AML-193 (cell line): ENCODE measurements at places on chromosomes 6 and 20.

- no peak for DNase-seq
These were observed 19.5 kb downstream of the TFEB start for GRCh38 chr6:41715795-41716515.

- no peak for DNase-seq
These were observed 135.8 kb upstream of the MAP3K7 start for GRCh38 chr6:90722648-90723047.

DNA sequence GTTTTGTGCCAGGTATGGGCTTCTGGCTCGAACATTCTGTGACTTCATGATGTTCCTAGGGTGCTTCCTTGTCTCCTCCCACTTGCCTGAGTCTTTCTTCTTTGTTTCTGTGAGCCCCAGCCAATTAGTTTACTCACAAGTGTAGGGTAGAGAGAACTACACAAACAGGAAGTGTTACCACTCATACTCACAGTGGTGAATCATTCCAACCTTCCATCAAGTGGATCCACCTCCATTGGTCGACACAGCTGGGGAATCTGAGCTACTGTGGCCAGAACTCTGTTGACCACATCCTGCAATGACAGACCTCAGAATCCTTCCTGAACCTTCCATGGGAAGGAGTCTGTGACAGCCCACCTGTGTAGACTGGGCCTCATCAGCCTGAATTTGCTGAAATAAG, 76.8 kb downstream of the UNC5CL start:
- DNase-seq = no peak

DNA sequence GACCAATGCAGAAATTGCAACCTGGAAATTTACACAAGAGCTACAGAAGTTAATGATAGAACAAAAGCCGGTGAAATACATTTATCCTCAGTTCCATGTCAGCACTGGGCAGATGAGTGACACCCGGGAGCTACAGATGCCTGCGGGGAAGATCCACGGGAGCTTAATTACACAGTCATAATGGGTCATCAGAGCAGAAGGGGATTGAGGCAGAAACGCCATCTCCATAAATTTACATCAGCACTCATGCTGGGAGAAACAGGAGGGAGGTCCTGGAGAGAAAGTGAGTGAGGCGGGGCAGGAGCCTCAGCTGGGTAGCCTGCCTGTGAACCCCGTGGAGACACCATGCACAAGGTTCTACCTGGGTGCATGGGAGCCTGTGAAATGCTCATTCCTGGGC, 37.6 kb upstream of the CST7 start:
- no peak for DNase-seq

- no peak for DNase-seq
These were observed 31.4 kb upstream of the CEP162 start for GRCh38 chr6:84258866-84259265.

- DNase-seq = no peak
These were observed 23.0 kb downstream of the OPN5 start for GRCh38 chr6:47804821-47805220.

- peak; percentile 84 for DNase-seq
These were observed 637 bp downstream of the MYLK4 start for GRCh38 chr6:2749969-2750600.

- peak; percentile 10 for DNase-seq
These were observed 25.1 kb downstream of the FKBP1C start for GRCh38 chr6:63236398-63236817.

- DNase-seq = no peak
These were observed 1229.5 kb upstream of the MAP3K7 start for GRCh38 chr6:91816335-91816734.

GRCh38 chr6:31627690-31628287, 7.3 kb downstream of the PRRC2A start:
- DNase-seq = no peak

DNA sequence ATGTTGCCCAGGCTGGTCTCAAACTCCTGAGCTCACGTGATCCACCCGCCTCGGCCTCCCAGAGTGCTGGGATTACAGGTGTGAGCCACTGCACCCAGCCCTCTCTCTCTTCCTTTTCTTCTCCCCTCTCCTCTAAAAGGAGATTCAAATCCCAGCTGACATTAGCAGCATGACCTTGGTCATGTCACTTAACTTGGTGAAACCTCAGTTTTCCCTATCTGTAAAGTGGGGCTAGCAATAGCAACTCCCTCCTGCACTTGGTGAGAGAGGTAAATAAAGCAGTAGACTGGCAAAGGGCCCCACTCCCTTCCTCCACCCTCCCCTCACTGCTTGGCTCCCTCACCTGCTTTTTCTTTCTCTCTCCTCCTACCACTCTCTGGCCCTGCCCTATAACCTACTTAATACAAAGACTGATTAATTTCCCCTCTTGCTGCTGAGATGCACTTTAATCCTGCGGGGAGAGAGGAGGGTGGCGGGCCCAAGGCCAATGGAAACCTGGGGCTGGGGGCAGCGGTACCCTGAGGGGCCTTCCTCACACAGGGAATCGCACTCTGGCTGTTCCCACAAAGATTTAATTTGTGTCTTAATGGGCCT, 54.2 kb upstream of the ZFAND3 start:
- no peak for DNase-seq

- DNase-seq = no peak
These were observed 69.9 kb upstream of the DDR1 start for GRCh38 chr6:30814146-30815040.

- no peak for DNase-seq
These were observed 114.0 kb upstream of the LAMP5 start for GRCh38 chr20:9400171-9401025.

GRCh38 chr20:38167851-38168760, 3.0 kb upstream of the TGM2 start:
- DNase-seq = peak; percentile 73

GRCh38 chr6:3320238-3320811, 61.6 kb downstream of the PSMG4 start:
- DNase-seq = no peak

GRCh38 chr6:130385064-130385695, 19.4 kb downstream of the TMEM200A start:
- DNase-seq = no peak

DNA sequence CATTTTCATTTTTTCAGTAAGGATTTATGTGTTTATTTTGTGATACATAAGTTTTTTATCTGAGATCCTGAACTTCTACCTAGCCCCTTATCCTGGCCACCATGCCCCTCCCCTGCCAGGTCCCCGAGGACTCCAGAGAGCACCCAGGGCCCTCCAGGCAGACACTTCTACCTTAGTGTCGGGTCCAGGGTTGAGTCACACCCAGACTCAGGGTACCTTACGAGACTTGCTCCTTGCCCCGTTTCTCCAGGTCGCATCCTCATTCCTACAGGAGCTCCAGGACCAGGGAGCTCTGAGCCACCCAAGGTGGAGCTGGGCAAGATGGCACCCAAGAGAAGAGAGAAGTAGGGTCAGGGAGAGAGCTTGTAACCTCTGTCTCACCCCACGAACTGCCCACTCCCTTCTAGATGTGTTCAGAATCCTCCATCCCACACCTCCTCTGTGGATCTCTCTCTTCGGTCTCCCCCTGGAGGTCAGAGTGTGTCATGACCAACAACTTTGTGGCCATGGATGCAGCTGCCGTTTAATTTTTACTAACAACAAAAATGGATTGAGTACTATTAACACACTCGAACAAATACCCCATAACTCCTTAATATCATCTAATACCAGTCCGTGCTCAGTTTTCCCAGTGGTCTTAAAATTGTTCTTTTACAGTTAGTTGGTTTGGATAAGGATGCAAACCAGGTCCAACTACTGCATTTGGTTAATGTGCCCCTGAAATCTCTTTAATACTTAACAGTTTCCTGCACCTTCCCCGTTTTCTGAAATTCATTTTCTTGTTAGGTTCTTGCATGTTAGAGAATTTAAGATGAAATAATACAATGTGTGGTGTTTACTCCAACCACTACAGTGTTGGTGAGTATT, 130.6 kb upstream of the INSM1 start:
- peak; percentile 16 for DNase-seq

DNA sequence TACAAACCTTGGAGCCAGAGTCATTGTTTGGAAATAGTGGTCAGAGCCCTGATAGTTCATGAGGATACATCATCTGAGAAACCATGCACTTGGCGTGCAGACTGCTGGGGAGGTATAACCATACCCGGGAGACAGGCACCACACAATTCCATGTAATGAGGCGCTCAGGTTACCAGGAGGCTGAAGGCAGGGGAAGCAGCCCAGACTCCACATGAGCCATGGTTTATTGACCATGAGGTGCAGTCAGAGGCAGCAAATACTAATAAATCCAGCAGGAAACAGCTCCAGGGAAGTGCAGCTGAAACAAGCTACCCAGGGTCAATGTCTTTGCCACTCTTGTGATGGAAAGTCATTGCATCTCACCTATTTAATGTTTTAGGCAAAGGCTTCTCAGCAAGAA, 156.0 kb downstream of the TBC1D7 start:
- no peak for DNase-seq

GRCh38 chr20:35257175-35257909, 20.6 kb downstream of the MMP24OS start:
- no peak for DNase-seq

DNA sequence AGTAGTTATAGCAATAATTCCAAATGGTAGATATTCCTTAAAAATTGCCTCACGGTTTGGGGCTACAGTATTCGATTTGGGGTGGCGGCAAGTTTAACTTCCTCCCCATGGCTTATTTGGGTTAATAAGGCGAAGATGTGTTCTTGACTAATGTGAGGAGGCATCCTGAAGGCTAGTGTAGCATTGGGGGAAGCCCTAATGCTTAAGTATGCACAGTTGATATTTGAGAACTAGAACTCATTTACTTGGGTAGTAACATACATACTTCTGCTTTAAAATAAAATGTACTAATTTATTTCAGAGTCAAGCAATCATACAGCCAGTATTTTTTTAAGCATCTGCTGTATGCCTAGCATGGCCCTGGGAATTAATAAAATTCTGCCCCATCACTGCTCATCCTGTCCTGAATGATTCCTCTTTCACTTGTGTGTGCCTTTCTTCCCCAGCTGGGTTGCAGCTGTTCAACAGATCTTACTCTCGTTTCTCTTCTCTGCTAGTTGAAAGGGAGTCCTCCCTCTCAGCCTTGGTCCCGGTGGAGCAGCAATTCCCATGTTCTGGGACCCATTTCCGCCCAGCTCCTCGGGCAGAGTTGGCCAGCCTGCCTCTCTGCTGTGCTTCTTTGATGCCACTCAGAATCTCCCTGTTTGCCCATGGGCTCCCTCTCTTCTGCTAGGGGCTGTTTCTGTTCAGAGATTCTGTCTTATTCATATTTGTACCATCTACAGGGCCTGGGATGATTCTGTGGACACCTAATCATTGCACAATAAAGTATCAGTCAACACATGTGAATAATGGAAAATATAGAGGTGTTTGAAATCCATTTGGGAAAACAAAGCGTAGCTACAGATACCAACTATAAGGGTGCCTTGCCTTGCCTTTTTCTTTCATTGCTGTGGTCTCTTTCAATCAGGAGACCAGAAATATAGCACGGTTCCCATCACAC, 104.8 kb downstream of the ARID1B start:
- DNase-seq = no peak
